ENCODE measurements at places on chromosomes 16 and 17.

GRCh38 chr16:56856876-56857447 lies 8.0 kb upstream of the SLC12A3 start:
- DNase-seq, result no peak

GRCh38 chr16:1341495-1342420 lies 8.3 kb downstream of the BAIAP3 start:
- no peak for DNase-seq

- DNase-seq, result no peak
Observed at GRCh38 chr16:79097771-79098170, 502.8 kb downstream of the MAF start.

GRCh38 chr17:77961741-77962140 lies 3.2 kb downstream of the TNRC6C start:
- no peak for DNase-seq

DNA sequence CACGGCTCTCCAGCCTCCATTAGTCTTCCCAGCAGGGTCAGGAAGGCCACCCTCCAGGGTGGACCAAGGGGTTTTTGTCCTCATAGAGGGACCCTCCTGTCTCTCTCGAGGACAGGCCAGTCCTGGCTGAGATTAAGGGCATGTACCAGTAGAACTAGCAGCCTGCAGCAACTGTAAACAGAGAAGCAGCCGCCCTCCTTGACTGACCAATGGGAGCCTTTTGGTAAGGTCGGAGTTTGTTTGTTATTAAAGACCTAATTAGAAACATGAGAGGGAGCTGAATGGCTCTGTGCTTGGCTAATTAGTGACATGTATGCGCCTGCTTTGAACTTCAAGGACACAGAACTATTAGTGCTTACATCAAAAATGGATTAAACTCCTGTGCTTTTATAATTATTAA lies 80.0 kb downstream of the CCDC182 start:
- DNase-seq, result no peak

- no peak for DNase-seq
Observed at GRCh38 chr17:22459331-22459952, 767.1 kb downstream of the KCNJ18 start.

DNA sequence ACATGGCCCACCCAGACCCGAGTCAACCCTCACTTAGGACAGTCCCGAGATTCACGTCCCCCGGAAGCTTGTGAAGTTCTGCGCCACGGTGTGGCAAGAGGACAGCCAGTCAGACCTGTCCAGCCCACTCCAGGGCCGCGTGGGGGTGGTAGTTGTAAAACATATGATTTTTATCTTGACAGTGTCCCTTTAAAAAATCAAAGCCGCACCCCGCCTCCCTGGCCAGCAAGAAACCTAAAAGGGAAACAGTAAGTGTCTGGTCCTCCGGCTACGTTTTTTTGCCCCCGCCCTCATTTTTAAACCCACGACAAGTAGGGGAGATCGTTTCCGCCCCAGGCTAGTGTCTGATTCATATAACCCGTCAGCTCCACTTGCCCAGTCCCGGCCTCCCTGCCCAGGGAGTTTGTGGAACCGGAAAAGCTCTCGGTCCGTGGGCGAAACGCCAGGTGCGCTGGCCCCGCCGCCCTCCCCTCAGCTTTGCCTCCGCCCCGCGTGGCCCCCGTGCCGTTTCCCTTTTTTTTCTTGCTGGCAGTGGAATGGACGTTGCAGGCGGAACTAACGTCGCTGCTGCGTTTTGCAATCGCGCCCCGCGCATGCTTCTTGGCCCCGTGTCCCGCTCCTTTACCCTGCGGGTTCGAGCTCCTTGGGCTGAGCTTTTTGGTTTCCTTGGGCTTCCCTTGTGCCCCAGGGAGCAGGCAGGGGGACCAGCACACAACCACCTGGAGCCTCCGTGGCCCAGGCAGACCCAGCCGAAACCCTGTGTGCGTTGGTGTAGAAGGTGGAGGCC lies 13.3 kb upstream of the NUDT16L1 start:
- DNase-seq, result no peak

- DNase-seq, result no peak
Observed at GRCh38 chr16:15970202-15970601, 20.8 kb downstream of the ABCC1 start.

All from A549 (cell line).